ENCODE measurements at places on chromosomes 3 and 15.

GRCh38 chr3:172685331-172686214, 25.3 kb downstream of the NCEH1 start:
- DNase-seq: no peak

- DNase-seq: no peak
These were observed 29.8 kb downstream of the ZNF592 start for GRCh38 chr15:84778194-84778593.

DNA sequence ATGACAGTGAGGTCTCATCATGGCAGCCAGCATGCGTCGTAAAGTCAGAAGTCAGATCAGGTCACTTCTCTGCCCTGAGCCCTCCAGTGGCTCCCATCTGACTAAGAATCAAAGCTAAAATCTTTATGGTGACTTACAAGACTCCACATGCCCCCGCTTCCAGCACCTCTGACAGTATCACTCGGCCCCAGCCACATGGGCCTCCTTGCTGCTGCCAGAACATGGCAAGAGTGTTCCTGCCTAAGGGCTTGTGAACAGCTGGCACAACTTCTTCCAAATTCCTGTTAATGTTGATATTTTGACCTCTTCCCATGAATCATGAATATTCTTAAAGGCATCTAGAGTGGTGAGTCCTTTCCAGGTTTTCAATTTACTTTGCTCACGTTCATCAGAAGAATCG, 20.5 kb downstream of the POLR2M start:
- DNase-seq: no peak

- DNase-seq: no peak
These were observed 21.6 kb upstream of the PRR23E start for GRCh38 chr3:127171320-127171719.

DNA sequence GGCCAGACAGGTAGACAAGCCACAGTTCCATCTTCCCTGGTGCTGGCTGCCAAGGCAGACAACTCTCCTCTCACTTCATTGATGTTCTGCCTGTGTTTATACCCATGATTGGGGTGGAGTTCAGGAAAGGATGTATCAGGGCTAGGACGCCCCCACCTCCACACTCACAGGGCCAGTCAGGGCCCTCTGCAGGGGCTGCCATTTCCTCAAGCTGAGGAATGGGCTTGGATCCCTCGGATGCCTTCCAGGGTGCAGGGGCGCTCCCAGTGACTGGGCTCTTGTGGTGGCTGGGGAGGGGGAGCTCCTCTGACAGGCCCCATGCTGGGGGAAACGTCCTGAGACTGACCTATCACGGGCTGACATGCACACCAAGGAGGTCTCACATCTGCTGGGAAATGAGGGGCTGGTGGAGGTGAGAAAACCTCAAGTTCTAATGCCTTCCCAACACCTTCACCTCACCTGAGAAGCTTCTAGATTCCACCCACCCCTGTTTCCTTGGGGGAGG, 31.4 kb downstream of the SEMA7A start:
- DNase-seq: no peak

DNA sequence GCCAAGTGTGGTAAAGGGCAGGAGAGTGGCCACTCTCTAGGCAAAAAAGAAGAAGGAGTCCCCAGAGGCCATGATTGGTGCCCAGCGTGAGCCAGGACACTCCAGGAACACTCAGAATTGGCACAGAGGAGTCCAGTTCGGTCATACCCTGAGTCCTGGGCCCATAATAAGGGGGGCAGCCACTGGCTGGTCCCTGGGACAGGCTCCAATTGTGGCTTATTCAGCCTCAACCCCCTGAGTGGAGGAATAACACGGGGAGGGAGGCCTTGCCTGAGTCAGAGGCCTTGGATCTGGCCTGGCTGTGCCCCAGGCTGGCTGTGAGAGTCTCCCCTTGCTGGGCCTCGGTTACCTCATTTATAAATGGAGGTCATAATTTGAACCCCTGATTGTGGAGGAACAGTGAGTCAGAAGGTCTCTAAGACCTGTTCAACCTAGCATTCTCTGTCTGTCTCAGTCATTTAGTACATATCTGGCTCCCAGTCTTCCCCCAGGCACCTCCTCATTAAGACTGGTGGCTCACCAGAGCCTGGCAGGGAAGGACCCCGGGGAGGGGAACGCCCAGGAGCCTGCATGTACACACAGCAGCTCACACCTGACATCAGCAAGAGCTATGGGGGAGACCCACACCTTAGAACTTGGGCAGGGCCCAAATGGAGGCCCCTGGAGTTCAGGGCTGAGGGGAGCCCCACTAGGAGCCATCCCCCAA, 95.9 kb upstream of the ATP2B2 start:
- DNase-seq: no peak

GRCh38 chr15:54088837-54089236, 110.6 kb downstream of the UNC13C start:
- DNase-seq: no peak

GRCh38 chr3:53109891-53110771, 20.1 kb downstream of the RFT1 start:
- no peak for DNase-seq

- DNase-seq: peak; percentile 26
These were observed 70.2 kb upstream of the BFSP2 start for GRCh38 chr3:133329626-133330025.

GRCh38 chr15:33500432-33501195, 189.8 kb downstream of the RYR3 start:
- no peak for DNase-seq

- DNase-seq: no peak
These were observed 449.0 kb downstream of the NAALADL2 start for GRCh38 chr3:175308097-175308496.

DNA sequence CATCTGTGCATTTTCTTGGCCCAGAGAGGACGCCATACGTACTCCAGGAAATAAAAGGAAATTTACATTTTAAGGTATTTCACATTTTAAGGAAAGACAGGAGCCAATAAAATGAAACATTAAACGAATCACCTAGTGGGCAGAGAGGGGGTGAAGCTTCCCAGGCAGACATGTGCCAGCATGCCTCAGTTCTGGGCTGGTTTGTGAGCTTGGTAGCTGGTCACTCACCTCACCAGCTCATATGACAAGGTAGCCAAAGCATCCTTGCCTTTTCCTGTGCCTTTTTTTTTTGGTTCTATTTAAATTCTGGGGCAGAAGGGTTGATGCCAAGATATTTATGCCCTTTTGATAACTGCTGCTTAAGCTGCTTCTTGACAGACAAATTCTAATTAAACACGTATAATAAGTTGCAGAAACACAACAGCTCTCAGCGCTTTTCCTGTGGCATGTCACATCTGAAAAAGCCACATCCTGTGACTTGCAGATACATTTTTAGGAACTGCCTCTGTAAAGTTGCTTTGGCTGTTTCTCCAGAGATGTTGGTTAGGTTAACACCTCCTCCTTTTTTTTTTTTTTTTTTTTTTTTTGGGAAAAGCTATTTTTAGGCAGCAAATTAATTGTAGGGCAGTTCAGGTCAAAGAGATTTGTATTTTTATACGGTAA, 218.6 kb downstream of the PDCD6IP start:
- DNase-seq: no peak

DNA sequence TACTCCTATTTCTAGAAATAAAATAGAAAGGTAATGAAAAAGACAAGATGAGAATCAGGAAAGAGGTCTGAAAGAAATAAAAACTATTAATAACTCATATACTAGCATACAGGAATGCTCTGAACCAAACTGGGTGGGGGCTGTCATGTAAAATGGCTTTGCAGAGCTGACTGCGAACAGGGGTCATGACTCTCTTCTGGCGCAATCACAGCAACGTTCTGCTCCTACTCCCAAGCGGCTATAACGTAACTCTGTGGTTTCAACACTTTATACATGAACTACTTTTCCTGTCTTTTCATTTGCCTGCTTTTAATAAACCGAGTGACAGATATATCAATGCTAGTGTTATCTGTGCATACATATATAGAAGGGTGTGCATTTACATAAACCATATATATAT, 116.7 kb downstream of the DLG1 start:
- DNase-seq: no peak

GRCh38 chr3:197186887-197187588, 111.4 kb downstream of the DLG1 start:
- DNase-seq: peak; percentile 55

GRCh38 chr15:83115831-83116565, 8.6 kb downstream of the TM6SF1 start:
- no peak for DNase-seq

DNA sequence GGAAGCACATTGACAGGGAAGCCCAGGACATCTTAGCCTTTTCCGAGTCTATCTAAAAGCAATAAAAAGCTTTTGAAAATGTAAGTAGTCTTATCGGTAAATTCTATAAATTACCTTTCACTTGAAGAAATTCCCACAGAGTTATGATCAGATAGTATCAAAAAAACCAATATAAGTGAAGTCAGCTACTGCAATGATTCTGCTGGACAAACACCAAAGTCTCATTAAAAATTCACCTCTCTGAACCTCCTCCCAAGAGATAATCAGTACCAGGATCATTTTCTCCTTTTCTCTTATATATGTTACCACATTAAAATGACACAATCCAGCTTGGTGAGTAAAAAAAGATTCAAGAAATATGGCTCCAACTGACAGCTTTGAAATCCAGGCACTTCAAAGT, 69.2 kb downstream of the FRMD5 start:
- DNase-seq: no peak

- DNase-seq: no peak
These were observed 335.8 kb downstream of the ZIC1 start for GRCh38 chr3:147744967-147745366.

- DNase-seq: no peak
These were observed 122.3 kb upstream of the NR2E3 start for GRCh38 chr15:71687902-71688508.

GRCh38 chr3:4826237-4827100, 152.8 kb upstream of the BHLHE40 start:
- DNase-seq: no peak
